ENCODE measurements at places on chromosomes 6 and 20. TPM values are rescaled to one million over a fixed set of nuclear protein-coding genes. Genes with fewer than 3 reads are reported as not detected.

DNA sequence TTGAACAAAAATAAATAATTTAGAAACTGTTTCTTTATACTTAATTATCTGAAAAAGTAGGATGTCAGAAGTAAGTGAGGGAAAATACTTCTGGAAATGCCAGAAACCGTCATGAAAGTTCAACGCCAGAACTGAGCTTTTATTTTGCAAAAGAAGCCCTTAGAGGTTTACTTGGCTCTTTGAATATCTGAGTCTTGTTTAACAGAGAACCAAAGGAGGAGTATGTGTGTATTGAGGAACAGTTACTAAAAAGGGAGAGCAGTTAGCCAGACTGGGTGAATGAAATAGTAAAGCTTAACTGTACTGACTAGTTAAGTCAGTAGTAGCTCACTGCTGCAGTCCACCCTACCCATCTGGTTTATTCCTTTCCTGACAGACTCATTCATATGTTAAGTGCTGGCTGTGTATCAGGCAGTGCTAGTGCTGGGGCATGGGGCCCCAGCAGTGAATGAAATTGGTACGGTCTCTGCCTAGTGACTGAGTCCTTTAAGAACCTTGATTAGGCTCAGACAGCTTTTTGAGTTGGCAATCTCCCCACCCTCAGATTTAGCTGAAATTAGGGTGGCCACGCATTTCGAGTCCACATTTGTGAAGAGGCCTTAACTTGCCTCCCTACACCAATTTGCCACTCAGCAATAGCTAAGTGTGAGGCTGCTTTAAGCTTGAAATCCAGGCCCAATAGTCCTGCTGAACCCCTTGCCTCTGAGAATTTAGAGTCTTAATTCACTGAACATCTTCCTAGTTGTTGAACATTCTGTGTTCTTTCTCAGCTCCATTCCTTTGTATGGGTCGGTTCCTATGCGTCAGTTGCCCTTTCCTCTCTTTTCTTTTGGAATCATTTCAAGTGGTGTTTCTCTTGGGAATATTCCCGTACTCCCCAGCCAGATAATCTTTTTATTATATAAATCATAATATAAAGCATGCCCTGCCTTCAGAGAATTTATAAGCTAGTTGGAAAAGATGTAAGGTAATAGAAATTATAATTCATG lies 20.2 kb downstream of the MAP3K4 start:
- peaks cover 26% of the 10 kb centered on the region for H3K4me1 ChIP-seq
- peaks cover 2% of the 10 kb centered on the region for H3K36me3 ChIP-seq
- no peak for DNase-seq
- H3K27me3 ChIP-seq = no peaks in the 10 kb centered on the region
- no peak overlapping the region for H3K4me3 ChIP-seq
- H3K27ac ChIP-seq = no peak overlapping the region

GRCh38 chr20:38870733-38871559 lies 55.3 kb upstream of the FAM83D start:
- DNase-seq = no peak
- H3K27me3 ChIP-seq = peaks cover 4% of the 10 kb centered on the region
- no peak overlapping the region for H3K27ac ChIP-seq
- no peaks in the 10 kb centered on the region for H3K36me3 ChIP-seq
- no peaks in the 10 kb centered on the region for H3K4me1 ChIP-seq
- no peak overlapping the region for H3K4me3 ChIP-seq

DNA sequence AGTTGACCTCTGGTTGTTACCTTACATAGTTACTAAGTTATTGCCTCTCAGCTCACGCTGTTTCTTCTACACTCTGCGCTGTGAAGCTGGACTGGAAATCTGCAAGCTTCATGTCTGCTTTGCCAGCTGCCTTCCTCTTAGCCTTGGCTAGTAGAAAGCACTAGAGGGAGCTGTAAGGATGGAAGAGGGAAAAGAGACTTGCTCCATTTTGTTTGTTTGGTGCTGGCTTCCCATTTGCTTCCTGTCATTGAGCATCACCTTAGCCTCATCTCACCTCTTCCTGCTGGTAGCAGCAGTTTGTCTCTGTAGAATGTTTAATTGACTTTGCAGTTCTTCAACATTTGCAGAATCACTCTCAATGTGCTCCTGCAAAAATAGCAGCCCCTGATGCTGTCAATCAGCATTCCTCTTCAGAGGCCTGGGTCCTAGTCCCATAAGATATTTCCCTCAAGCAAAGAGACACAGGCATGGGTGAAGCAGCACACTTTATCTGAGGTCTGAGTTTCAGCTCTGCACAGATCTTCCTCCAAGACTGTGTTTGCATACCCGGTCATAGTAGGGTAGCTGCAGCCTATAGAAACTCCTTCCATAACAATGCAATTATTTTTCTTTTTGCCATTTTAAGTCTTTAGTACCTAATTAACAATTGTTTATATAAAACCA lies 302.2 kb upstream of the EPHA7 start:
- no peak overlapping the region for H3K4me3 ChIP-seq
- H3K27me3 ChIP-seq = no peaks in the 10 kb centered on the region
- DNase-seq = no peak
- H3K36me3 ChIP-seq = no peaks in the 10 kb centered on the region
- no peaks in the 10 kb centered on the region for H3K4me1 ChIP-seq

GRCh38 chr20:39812116-39812515 lies 850.0 kb downstream of the DHX35 start:
- no peak overlapping the region for H3K27ac ChIP-seq
- H3K36me3 ChIP-seq = no peaks in the 10 kb centered on the region
- no peaks in the 10 kb centered on the region for H3K27me3 ChIP-seq
- no peaks in the 10 kb centered on the region for H3K4me1 ChIP-seq

DNA sequence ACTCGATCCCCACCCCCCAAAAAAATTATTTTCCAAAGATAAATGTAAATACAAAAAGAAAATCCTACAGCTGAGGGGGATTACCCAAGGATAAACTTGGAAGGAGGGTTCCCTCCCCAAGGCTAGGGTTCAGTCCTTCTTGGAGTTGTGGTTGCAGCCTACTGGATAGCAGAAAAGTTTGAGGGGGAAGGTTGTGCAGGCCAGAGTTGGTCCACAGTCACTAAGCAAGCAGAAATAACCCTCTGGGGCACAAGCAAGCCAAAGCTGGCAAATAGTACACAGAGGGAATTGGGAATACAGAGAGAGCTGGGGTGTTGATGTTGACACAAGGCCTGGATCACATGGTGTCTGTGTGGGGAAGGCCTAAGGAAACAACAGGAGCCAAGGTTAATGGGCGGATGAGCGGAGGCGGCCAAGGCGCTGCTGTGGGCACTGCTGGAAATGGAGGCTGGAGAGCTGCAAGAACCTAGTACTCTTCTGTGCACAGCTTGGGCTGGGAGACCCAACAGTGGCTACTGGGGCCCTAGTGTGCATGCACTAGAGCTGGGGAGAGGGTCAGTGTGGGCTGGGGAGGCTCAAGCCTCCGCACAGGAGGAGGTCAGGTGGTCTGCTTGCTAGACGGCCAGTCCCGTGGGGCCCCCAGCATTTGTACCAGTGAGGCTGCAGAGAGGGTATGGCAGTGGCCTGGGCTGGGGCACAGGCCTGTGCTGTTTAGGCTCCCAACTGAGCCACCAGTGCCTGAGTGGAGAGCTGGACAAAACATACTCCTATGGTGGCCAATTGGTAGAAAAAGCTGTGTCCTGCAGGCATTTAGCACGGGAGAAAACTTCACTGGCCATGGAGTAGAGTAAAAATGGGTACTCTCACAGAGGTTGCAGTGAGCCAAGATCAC lies 5.5 kb upstream of the SNRPB start:
- no peak overlapping the region for H3K4me3 ChIP-seq
- no peak for DNase-seq
- H3K27me3 ChIP-seq = no peaks in the 10 kb centered on the region
- H3K27ac ChIP-seq = no peak overlapping the region
- H3K36me3 ChIP-seq = peaks cover 13% of the 10 kb centered on the region
- peaks cover 3% of the 10 kb centered on the region for H3K4me1 ChIP-seq

DNA sequence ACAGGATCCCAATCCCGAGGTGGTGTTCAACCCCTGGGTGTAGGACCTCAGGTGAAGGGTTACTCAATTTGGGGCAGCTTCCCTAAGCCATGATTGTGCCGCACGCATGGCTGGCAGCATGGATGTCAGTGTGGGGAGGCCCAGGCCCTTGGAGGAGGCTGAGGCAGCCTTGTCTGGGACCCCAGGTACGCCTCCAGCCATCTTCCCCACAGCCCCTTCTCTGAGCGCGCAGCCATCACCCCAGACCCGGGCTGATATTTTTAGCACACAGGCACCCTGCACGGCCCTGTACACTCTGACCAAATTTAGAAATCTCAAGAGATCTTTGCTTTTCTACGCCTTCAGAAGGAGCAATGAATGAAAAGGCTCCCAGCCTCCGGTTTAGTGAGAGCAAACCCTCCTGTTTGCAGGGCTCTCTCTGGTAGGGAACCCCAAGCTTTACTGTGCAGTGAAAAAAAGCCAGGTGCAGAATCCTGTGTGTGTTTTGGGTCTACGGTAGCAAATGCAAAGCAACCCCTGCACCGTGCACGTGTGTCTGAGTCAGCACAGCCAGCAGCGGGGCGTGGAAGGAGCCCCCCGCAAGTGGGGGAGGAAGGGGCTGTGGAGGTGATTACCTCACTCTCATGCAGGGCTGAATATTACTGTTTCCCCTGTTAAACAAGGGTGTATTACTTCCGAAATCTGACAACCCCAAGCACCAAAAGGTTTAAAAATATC lies 44.3 kb downstream of the CTCFL start:
- no peaks in the 10 kb centered on the region for H3K27me3 ChIP-seq
- no peaks in the 10 kb centered on the region for H3K36me3 ChIP-seq
- no peak for DNase-seq

DNA sequence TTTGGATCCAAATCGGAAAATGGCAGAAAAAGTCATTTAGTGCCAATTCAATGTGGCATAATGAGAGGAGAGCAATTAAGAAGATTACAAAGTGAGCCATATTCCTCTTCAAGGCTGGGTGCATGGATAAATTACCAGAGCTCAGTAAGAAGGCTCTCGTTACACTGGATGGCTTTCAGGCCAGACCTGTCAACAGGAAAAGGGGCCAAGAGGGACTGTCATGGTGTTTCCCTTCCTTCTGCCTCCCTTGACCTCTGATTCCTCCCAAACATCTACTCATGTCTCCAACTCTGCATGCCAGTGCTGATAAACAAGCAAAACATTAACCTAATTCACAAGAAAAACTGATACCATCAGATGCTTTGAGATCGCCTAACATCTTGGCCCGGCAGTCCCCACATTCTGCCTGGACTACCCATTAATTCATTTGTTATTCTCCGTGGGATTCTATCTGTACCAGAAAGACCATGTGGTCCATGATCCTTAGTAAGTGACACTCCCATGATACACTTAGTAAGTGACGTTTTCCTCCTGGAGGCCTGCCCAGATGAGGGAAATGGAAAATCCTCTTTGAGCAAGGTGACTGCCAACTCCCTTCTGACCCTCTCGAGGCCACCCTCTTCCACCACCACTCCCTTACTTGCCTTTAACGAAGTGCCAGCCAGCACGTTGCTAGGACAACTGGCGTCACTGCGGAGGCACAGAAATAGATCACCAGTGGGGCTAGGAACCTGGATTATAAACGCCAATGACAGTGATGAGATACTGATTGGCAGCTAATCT lies 239.2 kb downstream of the GMPR start:
- H3K4me3 ChIP-seq = no peak overlapping the region
- DNase-seq = peak; percentile 30
- no peaks in the 10 kb centered on the region for H3K36me3 ChIP-seq
- H3K27me3 ChIP-seq = no peaks in the 10 kb centered on the region

GRCh38 chr6:48641544-48641943 lies 530.5 kb upstream of the PTCHD4 start:
- H3K36me3 ChIP-seq = no peaks in the 10 kb centered on the region
- no peaks in the 10 kb centered on the region for H3K4me1 ChIP-seq
- no peak overlapping the region for H3K27ac ChIP-seq
- no peak overlapping the region for H3K4me3 ChIP-seq

DNA sequence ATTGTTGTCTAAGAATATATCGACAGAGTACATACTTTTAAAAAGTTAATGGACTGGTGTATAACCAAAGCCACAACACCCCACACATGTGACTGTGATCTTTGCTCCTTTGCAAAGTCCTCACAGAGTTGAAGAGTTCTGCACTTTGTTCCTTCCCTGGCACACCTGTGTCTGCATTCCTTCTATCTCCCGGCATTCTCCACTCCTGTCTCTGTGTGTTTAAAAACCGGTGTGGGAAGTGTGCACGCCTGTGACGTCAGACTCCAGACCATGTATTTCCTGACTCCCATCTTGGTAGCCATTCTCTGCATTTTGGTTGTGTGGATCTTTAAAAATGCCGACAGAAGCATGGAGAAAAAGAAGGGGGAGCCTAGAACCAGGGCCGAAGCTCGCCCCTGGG lies at the start of gene IYD:
TSS of gene IYD (plus strand) at position 251 of the 400 bp plus-strand sequence. CDS start at position 271, 20 bp downstream.
- no peak within 1 kb of the TSS for H3K27ac ChIP-seq
- H3K4me3 ChIP-seq = no peak within 1 kb of the TSS
- H3K36me3 ChIP-seq = no peaks in the 10 kb centered on the region
- no peaks in the 10 kb centered on the region for H3K27me3 ChIP-seq

DNA sequence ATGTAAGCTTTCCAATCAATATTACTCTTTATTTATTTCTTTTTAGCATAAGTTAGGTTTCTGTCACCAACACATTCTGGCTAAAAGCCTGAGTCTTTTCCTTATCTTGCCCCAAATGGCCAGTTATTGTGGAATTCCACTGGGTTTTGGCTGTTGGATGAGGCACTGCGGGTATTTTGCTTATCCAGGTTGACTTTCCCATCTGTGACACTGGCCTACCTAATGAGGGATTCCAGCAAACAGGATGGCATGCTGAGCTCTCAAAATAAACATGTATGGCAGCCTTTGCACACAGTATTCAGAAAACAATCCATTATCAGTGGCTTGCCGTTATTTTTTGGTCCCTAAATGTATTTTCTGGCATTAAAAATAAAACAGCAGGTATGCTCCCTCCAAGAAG lies 6.5 kb upstream of the RALGAPB start:
- no peaks in the 10 kb centered on the region for H3K4me1 ChIP-seq
- no peaks in the 10 kb centered on the region for H3K36me3 ChIP-seq
- H3K27me3 ChIP-seq = no peaks in the 10 kb centered on the region

GRCh38 chr6:31918069-31918720 lies 9.3 kb upstream of the C2 start:
- H3K4me3 ChIP-seq = no peak overlapping the region
- no peaks in the 10 kb centered on the region for H3K4me1 ChIP-seq
- no peaks in the 10 kb centered on the region for H3K27me3 ChIP-seq
- H3K36me3 ChIP-seq = no peaks in the 10 kb centered on the region
- DNase-seq = no peak

- H3K4me1 ChIP-seq = no peaks in the 10 kb centered on the region
- no peak for DNase-seq
- H3K4me3 ChIP-seq = no peak overlapping the region
- H3K27ac ChIP-seq = no peak overlapping the region
- no peaks in the 10 kb centered on the region for H3K36me3 ChIP-seq
These were observed 21.8 kb downstream of the CASS4 start for GRCh38 chr20:56433880-56434255.

GRCh38 chr6:17601386-17601703 lies 1.2 kb downstream of the FAM8A1 start:
- no peaks in the 10 kb centered on the region for H3K27me3 ChIP-seq
- H3K36me3 ChIP-seq = peaks cover 35% of the 10 kb centered on the region
- no peak for DNase-seq
- H3K4me3 ChIP-seq = peak overlapping the region; percentile 90
- peak overlapping the region; percentile 98 for H3K27ac ChIP-seq
- peaks cover 10% of the 10 kb centered on the region for H3K4me1 ChIP-seq

GRCh38 chr6:157017022-157017421 lies 239.8 kb downstream of the ARID1B start:
- H3K27ac ChIP-seq = peak overlapping the region; percentile 100

The MUC21 gene
- 0.07 TPM for polyA plus RNA-seq

The POM121L2 gene
- polyA plus RNA-seq = 0.08 TPM

The SPTLC3 gene
- polyA plus RNA-seq = 0.32 TPM

The KIAA0408 gene
- polyA plus RNA-seq = 4.4 TPM

The RBM24 gene
- 148 TPM for polyA plus RNA-seq

The KCNK17 gene
- 0.04 TPM for polyA plus RNA-seq

The CPNE5 gene
- polyA plus RNA-seq = 0.10 TPM

The DSN1 gene
- polyA plus RNA-seq = 8.3 TPM

The ADTRP gene
- 0.08 TPM for polyA plus RNA-seq

The SPATA25 gene
- polyA plus RNA-seq = 1.6 TPM

The MYH7B gene
- 15.0 TPM for polyA plus RNA-seq
